GOT3 (cell line): ENCODE measurements at places on chromosomes 7 and 10.

DNA sequence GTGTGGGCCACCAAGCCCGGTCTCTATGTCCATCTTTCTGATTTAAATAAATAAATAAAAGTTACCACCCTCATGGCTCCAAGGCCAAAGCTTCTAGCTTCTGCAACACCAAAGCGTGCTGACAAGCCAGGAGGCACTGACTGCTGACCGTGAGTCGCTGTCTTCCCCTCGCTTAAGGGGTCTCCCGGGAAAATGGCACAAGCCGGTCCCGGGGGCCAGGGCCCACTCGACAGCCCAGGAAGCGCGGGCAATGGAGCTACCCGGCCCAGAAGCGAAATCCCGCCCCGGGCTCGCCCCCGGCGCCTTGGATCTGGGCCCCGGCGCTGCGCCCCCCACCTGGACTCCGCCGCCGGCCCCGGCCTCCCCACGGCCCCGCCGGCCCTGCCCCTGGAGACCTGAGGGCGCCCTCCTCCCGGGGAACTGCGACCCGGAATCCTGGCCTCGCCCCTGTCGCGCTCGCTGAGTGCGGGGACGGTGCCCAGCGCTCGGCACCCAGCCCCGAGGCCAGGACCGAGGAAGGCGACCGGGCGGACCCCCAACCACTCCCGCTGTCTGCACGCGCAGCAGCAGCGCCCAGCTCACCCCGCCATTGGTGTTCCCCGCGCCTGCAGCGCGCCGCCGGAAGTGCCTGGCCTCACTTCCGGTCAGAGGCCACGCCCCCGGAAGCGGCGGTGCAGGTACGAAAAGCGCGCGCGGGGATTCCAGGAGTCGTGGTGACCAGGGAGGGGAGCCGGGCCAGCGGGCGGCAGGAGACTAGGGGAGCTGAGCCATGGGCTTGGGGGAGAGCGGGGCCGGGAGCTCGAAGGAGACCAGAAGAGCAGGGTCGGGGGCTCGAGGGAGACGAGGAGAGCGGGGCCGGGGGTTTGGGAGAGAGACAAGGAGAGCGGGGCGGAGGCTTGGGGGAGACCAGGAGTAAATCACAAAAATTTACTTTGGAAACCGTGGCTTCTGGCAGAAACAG is at the start of the genes MRM2 and NUDT1:
Gene MRM2, minus strand, starts transcription at position 626 of the 961 bp plus-strand sequence. Its CDS starts 36 bp downstream, at position 590.
Gene NUDT1, plus strand, starts transcription at position 647 of the 961 bp plus-strand sequence. CDS start 2,349 bp downstream, outside the sequence.
- DNase-seq, result peak; percentile 68

- DNase-seq, result no peak
Observed at GRCh38 chr7:112512451-112513210, 31.8 kb downstream of the LSMEM1 start.

- no peak for DNase-seq
Observed at GRCh38 chr10:63068246-63068645, 64.9 kb upstream of the NRBF2 start.

- no peak for DNase-seq
Observed at GRCh38 chr10:44427037-44427436, 42.1 kb upstream of the CXCL12 start.

GRCh38 chr7:111914291-111914690 is 291.9 kb downstream of the DOCK4 start:
- DNase-seq, result no peak

- no peak for DNase-seq
Observed at GRCh38 chr10:46560381-46560780, 3.9 kb upstream of the GPRIN2 start.

DNA sequence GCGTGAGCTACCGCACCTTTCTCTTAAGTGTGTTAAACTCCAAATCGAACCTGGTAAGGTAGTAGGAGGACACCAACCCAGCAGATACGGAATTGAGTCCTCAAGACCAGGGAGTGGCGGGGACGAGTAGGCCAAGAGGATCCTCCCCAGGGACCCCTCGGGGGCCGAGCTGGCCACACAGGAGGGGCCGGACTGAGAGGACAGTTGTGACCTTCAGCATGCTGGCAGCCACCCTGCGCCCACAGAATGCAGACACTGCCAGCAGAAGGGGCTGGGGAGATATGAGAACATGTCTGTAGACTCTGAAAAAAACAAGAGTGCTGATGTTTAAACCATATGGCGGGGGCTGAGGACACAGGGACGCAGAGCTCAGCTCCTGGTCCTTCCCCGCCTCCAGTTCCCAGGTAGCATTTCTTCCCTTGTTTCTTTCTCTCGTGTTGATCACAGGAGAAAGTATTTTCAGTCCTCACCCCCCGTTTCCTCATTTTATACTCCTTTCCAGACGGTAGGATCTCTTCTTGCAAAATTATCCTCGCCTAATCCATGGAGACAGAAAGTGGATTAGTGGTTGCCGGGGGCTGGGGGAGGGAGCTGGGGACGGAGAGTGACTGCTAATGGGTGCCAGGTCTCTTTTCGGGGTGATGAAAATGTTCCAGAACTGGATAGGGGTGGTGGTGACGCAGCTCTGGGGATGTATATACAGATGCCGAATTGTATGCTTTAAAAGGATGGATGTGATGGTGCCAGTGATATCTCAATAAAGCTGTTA is 11.5 kb upstream of the UNCX start:
- DNase-seq, result no peak

DNA sequence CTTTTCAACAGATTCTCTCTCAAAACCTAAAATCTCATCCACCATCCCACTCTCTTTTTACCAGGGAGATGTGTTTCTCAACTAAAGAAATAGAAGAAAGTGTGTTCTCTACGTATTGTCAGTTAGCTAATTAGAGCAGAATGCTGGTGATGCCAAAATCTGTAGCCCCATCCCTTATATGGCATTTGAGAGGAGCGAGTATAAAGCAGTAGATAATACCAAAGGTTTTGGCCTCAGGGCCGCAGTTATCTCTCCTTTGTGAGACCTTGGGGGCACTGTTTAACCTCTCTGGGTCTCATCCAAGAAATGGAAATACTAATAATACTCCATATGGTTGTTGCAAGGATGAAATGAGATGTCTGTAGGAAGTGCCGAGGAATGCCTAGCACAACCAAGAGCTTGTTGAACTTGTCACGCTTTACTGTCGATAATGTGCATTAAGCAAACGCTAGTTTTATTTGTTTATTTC is 456 bp upstream of the DLD start:
- no peak for DNase-seq

DNA sequence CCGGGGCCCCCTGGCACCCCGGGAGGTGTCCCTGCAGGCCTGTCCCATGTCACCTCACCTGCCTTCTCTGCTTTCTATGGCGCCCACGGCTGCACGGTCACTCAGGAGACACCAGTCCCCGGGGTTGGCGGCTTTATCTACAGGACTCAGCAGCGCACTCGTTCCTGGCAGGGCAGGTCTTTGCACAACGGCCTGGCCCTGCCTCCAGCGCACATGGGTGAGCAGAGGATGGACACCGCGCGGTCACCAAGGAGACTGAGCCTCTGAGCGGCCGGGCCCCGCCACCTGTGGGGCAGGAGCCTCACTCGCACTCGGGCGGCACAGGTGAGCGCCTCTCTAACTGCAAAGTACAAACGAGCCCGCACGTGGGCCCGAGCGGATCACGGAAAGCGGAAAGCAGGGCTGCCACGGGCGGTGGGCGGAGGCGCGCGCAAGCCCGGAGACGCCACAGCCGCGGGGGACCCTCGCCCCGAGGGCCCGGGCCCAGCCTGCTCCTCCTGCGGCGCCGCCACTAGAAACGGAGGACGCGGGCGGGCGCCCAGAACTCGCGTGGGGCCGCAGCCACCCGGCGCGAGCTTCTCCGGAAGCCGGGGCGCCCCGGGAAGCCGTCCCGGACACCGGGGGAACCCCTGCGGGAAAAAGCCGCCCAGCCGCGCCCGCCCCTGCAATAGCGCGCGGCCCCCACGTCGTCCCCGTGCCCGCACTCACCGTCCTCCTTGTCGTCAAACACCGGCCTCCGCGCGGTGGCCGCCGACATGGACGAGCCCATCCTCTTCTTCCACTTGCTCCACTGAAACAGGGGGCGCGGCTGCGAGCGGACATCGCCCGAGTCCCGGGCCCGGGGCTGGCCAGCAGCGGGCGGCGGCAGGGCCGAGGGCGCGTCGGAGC is 642 bp downstream of the STK32C start:
- DNase-seq, result no peak

GRCh38 chr7:30634193-30634626 is 39.5 kb downstream of the GARS1 start:
- no peak for DNase-seq

GRCh38 chr7:50534690-50535290 is 30.4 kb downstream of the DDC start:
- peak; percentile 75 for DNase-seq

DNA sequence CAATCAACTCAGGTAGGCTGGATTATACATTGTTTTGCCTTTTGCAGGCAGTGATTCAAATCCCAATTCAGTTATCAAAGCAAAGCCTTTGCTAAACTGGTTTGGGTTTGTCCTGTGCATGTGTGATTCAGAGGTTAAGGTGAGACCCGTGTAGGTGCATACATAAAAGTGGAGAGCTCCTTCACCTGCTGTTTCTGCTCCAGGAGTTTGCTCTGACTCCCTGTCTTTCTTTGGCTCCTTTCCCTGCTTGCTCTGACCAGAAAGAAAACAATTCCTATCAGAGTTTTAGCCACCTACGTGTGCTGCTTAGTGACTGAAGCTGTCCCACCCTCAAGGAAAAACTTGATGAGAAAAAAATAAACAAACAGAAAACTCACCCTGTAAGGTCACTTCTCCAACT is 101.1 kb downstream of the TPST1 start:
- no peak for DNase-seq

- DNase-seq, result no peak
Observed at GRCh38 chr7:7439564-7439963, 96.1 kb downstream of the COL28A1 start.

DNA sequence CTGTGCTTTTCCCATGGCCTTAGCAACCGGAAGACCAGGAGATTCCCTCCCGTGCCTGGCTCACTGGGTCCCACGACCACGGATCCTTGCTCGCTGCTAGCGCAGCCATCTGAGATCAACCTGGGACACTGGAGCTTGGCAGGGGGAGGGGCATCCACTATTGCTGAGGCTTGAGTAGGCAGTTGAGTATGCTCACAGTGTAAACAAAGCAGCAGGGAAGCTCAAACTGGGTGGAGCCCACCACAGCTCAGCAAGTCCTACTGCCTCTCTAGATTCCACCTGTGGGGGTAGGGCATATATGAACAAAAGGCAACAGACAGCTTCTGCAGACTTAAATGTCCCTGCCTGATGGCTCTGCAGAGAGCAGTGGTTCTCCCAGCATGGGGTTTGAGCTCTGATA is 697.0 kb downstream of the SORCS1 start:
- no peak for DNase-seq

DNA sequence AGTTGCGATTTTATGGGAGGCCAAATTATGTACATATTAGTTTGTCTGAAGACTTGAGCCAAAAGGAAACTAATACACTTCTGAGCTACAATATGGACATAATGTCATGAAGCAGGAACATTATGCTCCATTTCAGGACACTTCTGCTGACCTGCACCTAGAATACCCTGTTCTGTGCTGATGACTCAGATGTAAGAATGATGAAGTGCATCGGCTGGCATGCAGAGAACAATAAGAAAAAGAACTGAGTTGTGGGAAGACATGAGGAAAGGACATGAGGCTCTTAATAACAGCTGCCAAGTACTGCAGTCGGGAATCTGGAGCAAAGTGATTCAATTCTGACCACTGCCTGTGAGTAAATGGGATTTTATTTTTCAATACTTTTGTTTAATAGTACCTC is 192.9 kb upstream of the VSTM2A start:
- no peak for DNase-seq

DNA sequence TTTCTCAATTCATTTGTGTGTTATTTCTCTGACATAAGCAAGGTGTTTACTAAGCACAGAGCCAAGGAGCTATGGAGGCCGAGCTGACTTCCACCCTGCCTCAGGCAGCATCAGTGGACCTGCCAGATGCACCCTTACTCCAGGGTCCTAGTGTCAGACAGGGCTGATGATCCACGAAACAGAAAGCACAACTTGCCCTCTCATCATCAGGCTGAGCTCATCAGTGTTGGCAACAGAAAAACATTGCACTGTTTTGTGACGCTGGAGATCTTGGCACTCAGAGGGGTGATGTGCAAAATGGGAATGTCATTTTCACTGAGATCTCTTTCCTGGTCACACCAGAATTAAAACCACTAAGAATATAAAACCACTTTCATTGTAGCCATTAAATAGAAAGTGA is 201.8 kb downstream of the GLI3 start:
- DNase-seq, result no peak

GRCh38 chr7:157669768-157670351 is 333.1 kb downstream of the DNAJB6 start:
- no peak for DNase-seq

DNA sequence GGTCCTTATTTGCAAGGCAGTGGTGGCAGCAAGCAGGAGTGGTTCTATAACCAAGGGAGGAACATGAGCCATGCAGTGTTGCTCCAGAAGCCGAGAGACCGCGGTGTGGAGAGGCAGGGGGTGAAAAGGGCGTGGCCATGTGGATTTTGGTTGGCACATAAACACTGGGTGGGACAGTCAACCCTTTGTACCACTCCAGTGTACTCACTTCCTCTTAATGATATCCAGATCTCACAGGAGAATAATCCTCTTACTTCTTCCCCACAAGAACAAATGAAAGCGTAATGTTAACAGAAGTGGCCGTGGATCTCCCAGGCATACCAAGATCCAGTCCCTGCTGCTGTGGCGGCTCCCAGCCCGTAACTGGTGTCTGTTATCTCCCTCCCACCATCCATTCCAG is 42.4 kb downstream of the XRCC2 start:
- no peak for DNase-seq

GRCh38 chr7:22582863-22583622 is 83.1 kb upstream of the STEAP1B start:
- DNase-seq, result no peak

GRCh38 chr10:16732376-16732775 is 84.8 kb downstream of the RSU1 start:
- DNase-seq, result no peak

DNA sequence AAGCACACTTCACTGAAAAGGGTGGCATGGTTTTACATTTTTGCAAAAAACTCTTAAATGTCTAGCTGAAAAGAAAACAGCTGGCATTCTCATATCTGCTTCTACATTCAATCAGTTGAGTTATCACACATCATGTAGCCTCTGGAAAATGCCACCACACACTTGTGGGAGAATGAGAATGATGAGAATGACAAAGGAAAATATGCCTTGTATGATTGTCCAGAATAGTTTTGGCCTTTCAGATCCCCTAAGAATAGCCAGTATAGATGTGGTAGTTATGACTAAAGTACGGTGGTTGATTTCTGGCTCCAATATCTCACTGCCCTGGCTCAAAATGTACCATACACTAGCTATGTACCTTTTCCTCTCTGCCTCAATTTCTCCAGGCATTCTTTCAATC is 30.2 kb upstream of the FRMD4A start:
- DNase-seq, result no peak

- DNase-seq, result no peak
Observed at GRCh38 chr7:111486472-111487142, 75.7 kb downstream of the IMMP2L start.

- no peak for DNase-seq
Observed at GRCh38 chr10:22693860-22694259, 20.5 kb downstream of the PIP4K2A start.

DNA sequence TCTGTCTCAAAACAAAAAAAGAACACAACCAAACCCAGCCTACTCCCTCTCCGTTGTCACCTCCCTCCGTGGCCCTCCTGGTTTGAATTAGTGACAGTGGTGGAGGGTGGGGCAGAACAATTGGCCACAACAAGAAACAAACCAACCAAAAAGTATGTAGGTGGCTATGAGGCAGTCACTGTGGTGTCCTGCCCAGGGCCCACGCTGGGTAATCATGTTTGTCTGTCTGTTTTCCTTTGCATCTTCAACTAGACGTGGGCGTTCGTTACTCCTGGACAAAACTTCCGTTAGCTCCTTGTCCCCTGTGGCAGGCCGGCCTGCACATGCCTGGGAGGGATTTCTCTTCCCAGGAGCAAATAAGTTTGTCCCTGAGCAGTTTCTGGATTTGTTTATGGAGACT is 78.4 kb downstream of the XRCC2 start:
- DNase-seq, result no peak

GRCh38 chr7:158452331-158452730 is 135.3 kb downstream of the PTPRN2 start:
- no peak for DNase-seq
